ENCODE measurements at places on chromosomes 12 and 14.

- no peak for DNase-seq
Observed at GRCh38 chr14:105422695-105423487, 3.3 kb downstream of the MTA1 start.

DNA sequence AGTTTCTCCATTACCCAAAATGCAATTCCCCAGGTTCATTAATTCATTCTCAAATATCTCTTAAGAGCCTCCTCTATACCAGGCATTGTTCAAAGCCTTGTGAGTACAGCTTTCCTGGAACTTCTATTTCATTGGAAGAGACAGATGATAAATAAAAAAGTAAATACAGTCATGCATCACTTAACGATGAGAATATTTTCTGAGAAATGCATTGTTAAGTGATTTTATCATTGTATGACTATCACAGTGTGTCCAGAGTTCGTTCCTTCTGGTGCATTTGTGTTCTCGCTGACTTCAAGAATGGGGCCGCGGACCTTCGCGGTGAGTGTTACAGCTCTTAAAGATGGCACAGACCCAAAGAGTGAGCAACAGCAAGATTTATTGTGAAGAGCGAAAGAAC is 66.0 kb downstream of the ANO4 start:
- no peak for DNase-seq

DNA sequence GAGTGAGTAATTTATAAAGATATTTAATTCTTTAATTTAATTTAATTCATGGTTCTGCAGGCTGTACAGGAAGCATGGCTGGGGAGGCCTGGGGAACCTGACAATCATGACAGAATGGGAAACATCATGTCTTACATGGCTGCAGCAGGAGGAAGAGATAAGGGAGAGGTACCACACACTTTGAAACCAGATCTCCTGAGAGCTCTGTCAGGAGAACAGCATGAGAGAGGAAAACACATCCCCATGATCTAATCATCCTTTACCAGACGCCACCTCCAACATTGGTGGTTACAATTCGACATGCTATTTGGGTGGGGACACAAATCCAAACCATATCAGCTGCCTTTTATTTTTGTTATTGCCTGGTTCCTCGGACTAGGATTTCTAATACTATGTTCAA is 928.6 kb downstream of the TMEM121 start:
- DNase-seq = no peak

DNA sequence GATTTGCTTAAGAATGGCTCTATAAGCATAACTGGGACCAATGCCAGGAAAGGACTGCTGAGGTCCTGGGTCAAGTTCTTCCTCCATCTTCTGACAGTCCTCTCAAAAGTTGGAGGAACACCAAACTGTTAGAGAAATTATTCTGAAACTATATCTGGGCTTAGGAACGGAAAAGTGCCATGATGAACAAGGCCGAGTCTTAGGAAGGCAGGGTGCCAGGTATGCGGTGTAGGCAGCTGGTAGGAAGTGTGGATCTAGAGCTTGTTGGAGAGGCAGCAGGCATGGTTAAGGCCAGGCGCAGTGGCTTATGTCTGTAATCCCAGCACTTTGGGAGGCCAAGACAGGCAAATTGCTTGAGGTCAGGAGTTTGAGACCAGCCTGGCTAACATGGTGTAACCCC is 7.7 kb downstream of the GNPTAB start:
- no peak for DNase-seq

- no peak for DNase-seq
Observed at GRCh38 chr12:63294327-63294632, 143.3 kb upstream of the AVPR1A start.

- DNase-seq = no peak
Observed at GRCh38 chr14:74853581-74853980, 22.4 kb downstream of the PROX2 start.

DNA sequence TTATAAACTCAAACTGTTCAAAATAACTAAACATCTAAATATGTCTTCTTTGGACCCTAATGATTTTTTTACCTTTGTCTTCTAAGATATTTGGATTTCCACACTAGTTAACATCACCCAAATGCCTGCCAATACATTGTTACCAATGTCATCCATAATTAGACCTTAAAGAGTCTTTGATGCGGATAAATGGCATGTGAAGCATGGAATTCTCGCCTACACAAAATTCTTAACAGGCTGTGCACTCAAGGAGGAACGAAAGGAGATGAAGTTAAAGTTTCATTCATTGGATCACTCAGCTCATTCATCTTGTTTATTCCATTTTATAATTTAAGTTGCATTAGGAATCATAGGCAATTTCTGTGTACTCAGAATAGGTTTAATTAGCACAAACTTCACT is 219.7 kb downstream of the ACSS3 start:
- no peak for DNase-seq

- DNase-seq = no peak
Observed at GRCh38 chr12:10771132-10771733, 31.2 kb downstream of the TAS2R7 start.

- DNase-seq = no peak
Observed at GRCh38 chr14:34872822-34873588, 2.2 kb downstream of the BAZ1A start.

DNA sequence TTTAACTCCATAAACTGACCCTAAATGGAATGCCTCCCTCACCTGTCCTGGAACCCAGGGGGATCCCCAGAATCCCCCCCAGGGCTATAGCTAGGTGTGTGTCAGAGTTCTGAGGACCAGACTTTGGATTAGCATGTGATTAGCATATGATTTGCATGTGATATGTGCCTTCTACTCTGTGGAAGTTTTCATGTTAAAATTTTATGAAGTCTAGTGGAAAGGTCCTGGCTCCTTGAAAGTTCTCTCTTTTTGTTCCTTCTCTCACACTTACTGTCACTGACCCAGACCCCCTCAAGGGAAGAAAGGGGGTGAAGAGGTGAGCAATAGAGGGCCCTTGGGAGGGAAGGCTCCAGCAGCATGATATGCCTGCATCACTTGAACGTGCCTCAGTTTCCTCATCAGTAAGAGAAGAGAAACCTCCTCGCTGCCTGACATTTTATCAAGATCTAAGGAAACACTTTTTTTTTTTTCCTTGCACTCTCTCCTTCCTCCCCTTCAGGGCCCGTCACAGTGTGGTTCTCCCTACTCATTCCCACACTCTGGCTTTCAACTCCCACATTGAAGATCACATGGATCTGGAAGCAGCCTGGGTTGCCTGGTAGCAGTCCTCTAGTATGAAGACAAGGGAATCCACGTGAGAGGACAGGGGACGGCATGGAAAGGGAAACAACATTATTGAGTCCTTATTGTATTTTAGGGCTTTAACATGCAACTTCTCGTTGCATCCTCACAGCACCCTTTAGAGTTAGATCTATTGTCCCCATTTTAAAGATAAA is 3.3 kb upstream of the C1QL4 start:
- no peak for DNase-seq

- DNase-seq = no peak
Observed at GRCh38 chr12:4106621-4107020, 166.9 kb upstream of the CCND2 start.
